ENCODE measurements at places on chromosomes 2 and 18.

DNA sequence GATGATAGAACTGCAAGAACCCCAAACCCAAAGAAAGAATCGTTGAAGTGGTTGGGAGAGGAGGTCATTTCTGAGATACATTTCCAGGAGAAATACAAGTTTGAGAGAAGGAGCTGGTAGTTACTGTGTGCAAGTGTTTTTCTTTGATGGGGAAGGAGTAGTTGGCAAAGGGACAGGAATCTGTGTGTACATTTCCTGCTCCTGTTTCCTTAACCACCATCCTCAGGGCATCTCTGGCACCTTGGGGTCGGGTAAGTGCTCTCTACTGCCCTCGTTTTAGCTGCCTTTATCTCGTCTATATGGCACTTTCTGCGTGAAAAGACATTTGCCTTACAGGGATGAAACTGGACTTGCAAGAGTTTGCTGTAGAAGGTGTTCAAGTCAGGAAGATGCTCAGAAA, 27.3 kb downstream of the CDC42EP3 start:
- DNase-seq: no peak

DNA sequence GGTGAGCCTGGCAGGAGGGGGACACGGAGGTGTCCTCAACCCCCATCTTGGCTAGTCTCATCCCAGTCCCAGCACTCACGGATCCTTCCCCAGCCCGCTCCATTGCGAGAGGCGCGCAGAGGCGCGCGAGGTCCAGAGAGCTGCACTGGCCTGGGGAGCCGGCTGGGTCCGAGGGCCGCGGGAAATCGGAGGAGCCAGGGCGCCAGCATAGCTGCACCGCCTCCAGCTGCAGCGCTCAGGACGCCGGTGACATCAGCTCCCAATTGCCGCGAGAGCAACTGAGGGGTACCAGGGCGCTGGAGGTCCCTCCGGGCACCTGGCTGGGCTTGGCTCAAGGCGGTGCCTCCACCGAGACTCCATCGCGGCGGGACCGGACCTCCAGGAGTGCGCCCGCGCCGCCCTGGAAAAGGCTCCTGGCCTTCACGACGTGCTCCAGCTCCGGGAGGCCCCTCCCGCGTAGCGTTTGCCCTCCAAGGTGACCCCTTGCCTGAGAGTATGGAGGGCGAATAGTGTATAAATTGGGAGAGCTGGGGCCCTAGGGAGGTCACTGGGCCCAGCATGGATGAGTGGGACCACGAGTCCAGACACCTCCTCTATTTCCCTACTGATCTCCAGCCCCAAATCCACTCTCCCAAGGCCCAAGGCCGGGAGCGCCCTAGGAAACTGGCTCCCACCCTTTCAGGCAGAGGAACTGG, 5.5 kb downstream of the RTKN start:
- DNase-seq: no peak

DNA sequence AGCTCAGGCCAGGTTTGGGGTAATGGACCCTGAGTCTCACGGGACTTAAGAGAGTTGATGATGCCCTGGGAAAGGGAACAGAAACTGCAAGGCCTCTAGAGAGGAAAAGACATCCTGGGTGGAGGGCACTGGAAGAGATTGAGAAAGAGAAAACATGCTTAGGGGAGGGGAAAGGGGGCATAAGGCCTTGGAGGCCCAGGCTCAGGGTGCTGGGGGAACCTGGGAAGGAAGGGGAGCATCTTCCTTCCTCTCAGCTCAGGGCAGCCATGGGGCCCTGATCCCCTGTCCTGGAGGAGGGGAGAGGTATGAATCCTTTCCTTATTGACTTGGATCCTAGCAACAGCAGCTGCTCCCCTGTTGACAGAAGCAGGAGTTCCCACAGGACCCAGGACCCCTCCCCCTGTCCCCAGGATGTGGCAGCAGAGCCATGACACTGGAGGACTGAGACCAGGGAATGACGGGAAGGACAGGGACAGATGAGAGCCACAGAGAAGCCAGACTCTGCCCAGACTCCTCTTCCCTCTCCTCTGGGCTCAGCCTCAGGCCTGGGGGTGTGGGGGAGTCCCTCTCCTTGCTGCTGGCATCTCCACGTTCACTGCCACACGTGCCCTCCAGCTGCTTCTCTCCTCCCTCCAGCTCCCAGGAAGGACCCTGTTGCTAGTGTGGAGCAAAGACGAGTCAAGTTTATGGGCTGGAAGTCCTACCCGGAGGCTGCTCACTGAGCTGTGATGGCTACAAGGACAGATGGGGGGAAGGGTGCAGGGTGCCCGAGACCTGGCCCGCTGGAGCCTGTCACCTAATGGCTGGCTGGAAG, 815 bp downstream of the GPBAR1 start:
- peak; percentile 23 for DNase-seq

- DNase-seq: no peak
These were observed 217.5 kb downstream of the GPD2 start for GRCh38 chr2:156653675-156654074.

- DNase-seq: peak; percentile 71
These were observed 69.1 kb downstream of the TACR1 start for GRCh38 chr2:75130171-75130570.

- DNase-seq: no peak
These were observed 36.5 kb upstream of the RPL31 start for GRCh38 chr2:100965596-100965995.

DNA sequence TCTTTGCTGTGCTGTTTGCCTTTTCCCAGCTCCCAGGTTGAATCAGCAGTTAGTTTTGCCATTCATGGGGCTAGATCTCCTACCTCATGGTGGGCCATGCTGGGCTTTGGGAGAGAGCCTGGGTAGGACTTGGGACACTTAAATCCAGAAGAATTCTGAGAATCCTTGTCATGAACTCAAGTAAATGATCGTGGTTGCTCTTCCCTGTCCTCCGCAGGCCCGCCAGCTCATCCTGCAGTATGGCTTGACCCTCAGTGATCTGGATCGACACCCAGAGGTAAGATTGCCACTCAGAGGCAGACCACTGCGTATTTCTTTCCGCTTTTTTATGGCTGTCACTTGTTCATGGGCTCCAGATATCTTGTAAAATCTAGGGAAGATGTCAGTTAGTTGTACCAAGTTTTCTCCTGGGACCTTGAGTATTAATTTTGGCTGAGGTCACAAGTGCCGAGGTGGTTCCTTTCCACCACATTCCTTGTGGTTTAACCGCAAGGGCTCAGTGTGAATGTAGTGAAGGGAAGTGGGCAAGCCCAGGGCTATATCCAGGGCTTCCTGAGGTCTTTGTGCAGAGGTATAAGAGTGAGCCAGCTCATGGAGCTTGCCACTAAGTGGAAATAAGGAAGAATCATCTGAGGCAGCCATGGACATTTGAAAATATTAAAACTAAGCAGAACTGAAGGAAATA, 37.7 kb downstream of the RPIA start:
- DNase-seq: no peak

DNA sequence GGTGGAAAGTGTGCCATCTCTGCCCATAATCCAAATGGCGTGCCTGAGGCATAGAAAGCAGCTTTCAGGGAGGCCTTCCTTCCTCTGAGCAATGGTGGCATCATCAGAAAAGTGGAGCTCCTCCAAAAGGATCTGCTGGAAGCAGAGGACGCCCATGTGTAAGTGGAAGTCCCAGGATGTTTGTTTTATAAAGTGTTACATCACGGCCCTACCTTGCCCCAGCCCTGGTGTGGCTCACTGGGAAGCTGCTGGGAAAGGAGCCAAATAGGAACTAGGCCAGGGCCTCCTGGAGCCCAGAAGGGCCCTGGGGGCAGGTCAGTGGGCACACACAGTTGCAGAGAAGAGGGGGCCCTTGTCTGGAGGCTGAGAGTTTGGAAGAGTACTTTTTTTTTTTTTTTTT, 4.2 kb upstream of the ODC1 start:
- DNase-seq: peak; percentile 23

DNA sequence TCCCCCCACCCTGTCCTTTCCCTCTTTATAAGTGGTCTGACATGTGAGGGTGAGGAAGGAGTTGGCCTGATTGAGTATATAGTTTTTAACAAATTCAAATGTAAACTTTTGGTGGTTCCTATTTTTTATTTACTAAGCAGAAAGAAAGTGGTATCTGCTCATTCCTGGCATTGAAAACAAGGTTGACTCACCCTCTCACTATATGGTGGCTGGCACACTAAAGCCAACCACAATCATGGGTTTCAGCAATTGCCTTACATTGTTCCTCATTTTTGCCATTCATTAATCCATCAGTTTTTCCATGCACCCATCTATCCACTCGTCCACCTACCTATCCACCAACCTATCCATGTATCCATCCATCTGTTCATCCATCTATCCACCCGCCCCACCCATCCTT, 75.4 kb upstream of the IGFBP5 start:
- no peak for DNase-seq

GRCh38 chr18:48734460-48734859, 195.6 kb downstream of the CTIF start:
- no peak for DNase-seq

DNA sequence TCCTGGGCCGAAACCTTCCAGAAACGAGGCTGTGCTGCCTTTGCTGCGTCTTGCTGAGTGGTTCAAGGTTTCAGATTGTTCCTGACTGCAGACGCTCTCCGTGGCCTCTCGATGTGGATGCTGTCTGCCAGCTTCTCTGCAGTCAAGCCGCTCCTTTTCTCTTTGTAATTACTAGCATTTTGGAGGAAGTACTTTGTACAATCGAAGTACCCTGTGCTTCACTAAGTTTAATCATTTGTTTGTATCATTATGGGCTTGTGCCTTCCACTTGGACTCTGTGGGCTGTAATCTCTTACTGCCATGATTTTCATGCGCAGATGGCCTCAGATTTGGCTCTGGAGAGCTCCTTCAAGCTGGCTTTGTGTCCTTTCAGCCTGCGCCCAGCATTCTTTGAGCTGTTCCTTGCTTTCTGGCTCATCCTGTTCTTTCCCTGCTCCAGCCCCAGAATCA, 49.3 kb downstream of the TRAF3IP1 start:
- no peak for DNase-seq

DNA sequence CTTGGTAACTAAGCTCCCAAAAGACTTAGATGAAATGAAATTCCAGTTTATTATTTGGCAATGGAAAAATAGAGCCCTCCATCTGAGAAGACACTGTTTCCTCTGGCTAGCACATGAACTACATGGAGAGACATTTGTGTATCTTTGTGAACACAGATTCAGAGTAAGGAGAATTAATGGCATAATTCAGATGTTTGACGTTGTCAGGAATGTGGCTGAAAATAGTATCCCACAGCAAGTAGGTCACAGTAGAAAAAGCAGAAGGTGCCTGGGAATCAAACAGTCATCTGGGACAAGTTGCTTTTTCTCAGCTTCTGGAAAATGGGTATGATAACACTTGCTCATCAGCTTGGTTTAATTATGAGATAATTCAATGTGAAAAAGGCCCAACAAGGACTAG, 288.6 kb downstream of the PTPRM start:
- DNase-seq: no peak

GRCh38 chr18:57797209-57797651, 5.9 kb downstream of the ATP8B1 start:
- DNase-seq: peak; percentile 100

GRCh38 chr18:11864471-11864870, 13.3 kb downstream of the CHMP1B start:
- no peak for DNase-seq

- DNase-seq: peak; percentile 6
These were observed 47.6 kb downstream of the PDCL3 start for GRCh38 chr2:100610381-100610831.

DNA sequence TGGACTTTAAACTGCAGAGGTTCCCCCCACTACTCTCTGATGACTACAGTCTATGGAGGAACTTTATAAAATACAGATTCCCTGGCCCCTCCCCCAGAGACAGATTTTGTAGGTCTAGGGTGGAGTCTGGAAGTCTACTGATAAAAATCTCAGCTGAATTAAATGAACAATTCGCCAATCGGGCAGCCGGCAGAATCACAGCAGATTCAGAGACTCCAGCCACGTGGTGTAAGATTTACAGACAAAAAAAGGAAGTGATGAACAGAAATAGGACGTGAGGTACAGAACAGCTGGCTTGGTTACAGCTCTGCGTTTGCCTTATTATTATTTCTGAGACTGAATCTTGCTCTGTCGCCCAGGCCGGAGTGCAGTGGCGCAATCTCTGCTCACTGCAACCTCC, 21.4 kb upstream of the MTA3 start:
- no peak for DNase-seq

DNA sequence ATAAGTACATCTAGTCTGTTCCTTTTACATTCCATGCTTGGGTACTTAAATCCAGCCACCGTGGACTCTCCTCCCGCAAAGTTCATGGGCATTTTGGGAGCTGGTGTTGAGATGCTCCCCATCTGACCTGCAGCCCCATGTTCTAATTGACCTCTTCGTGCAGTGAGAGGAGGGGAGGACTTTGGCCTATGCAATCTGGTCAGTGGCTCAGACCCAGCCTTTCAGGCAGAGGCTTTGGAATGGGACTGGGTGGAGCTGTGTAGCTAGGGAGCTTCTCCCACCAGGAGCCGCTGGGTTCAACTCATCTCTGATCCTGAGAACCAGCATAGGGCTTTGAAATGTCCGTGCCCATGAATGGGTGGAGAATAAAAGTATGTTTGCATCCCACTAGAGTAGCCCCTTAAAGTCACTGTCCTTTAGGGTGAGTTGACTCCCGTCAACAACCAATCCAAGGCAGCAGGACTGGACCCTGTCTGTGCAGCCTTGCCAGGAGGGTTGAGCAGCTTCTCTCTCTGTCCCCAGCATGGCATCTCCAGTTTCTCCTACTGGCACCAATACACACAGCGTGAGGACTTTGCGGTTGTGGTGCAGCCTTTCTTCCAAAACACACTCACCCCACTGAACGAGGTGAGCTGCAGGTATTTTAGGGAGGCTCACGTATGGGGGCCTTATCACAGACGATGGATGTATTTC, 120.0 kb upstream of the PPP1CB start:
- DNase-seq: no peak

DNA sequence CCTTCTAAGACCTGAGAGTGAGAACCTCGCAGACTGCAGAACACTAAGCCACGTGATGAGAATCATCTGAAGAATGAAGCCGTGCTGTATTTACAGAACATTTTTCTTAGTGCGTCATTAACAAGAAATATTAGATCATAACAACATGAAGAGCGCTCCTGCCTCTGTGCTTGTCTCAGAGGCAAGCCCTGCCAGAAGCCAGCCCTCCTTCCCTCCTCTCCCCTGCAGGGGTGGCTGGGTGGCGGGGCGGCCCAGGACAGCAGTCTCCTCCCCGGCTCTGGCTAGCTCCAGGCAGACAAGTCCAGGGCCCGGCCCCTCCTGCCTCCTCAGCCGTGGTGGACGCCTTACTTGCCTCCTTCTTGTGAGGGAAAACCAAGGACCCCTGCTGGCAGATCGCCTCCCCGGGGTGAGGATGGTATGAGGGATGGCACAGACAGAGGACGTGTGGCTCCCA, 262.7 kb downstream of the TWIST2 start:
- DNase-seq: no peak

GRCh38 chr18:58026395-58026794, 17.6 kb upstream of the NEDD4L start:
- DNase-seq: no peak

- no peak for DNase-seq
These were observed 59.4 kb downstream of the FMNL2 start for GRCh38 chr2:152394326-152394725.

- no peak for DNase-seq
These were observed 43.6 kb downstream of the ODC1 start for GRCh38 chr2:10404324-10405143.

All from NCI-H1417 (cell line).